ENCODE measurements at places on chromosomes 5 and 9.

DNA sequence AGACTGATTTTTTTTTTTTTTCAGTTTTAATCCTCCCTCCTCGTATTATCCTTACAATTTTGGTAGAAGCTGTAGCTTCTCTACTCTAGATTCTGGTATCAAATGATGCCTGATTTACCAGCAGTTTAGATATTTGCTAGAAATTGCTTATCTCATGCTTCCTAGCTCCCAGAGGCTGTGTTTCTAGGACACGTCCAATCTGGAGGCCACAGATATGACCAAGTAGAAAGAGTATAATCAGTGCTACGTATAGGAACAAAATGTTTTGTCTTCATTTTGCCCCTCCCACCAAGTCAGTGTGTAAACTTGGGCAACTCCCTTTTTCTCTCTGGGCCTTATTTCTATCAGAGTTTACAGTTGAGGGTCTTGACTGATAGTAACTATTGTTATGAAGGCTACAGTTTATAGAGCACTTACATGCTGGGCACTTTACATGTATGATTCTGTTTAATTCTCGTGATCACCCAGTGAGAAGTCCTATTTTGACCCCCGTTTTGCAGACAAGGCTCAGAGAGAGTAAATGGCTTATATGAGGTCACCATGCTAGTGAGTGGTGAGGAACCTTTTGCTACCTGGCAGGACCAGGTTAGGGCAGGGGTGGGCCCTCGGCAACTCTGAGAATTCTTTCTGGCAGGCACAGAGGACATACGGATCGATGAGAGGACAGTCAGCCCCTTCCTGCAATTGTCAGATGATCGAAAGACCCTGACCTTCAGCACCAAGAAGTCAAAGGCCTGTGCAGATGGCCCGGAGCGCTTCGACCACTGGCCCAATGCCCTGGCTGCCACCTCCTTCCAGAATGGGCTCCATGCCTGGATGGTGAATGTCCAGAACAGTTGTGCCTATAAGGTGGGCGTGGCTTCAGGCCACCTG, 7.6 kb downstream of the HDHD3 start:
- DNase-seq, result no peak

DNA sequence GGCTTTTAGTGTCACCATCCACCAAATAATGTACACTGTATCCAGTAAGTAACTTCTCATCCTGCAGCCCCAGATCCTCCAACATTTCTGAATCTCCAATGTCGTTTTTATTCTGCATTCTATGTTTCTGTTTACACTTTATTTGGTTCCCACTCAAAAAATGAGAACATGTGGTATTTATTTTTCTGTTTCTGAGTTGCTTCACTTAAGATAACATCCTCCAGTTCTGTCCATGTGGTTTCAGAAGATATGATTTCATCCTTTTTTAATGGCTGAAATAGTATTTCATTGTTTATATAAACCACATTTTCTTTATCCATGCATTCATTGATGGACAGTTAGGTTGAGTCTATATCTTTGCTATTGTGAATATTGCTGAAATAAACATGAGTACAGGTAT, 677.3 kb upstream of the FTMT start:
- peak; percentile 10 for DNase-seq

GRCh38 chr5:72412283-72413055, 92.3 kb downstream of the PTCD2 start:
- DNase-seq, result peak; percentile 27

DNA sequence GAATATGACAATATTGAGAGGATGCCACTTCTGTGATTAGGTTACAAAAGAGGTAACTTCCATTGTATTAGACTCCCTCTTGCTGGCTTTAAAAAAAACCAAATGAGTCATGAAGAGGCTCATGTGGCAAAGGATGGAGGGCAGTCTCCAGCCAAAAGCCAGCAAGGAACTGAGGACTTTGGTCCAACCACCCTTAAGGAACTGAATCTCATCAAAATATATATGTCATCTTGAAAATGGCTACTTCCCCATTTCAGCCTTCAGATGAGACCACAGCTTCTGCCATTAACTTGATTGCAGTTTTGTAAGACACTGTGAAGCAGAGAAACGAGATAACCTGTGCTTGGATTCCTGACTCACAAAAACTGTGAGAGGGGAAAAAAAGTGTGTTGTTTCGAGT, 15.5 kb upstream of the TRIM32 start:
- DNase-seq, result no peak

- peak; percentile 59 for DNase-seq
Measured at GRCh38 chr5:181261320-181262049, 542 bp upstream of the TRIM52 start.

- peak; percentile 89 for DNase-seq
Measured at GRCh38 chr9:124297551-124297901, 39.8 kb downstream of the NEK6 start.

- DNase-seq, result no peak
Measured at GRCh38 chr9:114480746-114481435, 24.4 kb downstream of the WHRN start.

- peak; percentile 24 for DNase-seq
Measured at GRCh38 chr9:81604306-81605169, 84.8 kb downstream of the TLE1 start.

DNA sequence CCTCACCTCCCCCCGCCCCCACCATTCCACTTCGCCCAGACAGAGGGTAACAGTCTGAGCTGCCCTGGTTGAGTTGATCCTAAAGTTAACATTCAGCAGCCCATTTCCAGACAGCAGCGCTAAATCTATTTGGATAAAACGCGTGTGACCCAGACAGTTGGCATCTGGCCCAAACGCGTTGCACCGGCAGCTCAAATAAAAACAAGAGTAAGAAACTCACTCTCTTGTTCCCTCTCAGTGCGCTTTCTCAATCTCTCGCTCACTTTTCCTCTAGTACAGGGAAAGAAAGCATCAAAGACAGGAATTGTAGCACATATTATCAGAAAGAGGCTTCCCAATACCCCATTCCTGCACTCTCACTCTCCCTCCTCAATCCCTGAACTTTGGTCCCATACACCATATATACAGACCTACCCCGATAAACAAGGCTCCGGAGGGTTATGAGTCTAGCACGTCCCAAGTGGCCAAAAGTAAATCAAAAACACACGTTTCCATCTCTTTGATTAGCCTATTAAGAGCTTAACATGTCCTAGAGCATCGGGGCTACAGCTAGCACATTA, 1.3 kb downstream of the ADAMTS6 start:
- peak; percentile 93 for DNase-seq

GRCh38 chr5:18720002-18720401, 1085.7 kb downstream of the TAF11L14 start:
- no peak for DNase-seq
